ENCODE measurements at places on chromosomes 7 and 10.
A peak's percentile ranks its signal among the peaks of the same experiment; 100 is the strongest.

DNA sequence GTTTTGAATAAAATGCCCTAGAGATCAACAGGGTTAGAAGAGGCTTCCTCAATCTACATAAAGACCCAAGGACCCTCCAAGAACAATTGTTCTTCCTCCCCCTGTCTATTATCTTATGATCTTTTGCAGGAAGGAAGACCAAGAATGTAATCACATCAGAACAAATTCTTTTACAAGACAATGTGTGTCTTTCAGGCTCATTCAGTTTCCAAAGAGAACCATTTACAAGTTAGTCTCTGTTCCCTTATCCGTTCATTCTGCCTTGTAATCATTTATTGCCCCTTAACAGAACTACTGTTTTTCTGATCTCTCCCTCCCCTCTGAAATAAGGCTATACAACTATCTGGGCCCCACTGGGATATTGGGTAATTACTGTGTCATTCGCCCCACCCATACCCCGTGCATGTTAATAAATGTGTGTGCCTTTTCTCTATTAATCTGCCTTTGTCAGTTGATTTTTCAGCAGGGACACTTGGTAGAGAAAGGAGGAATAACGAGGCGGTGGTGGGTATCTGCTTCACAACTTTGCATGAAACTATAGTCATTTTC, 5.7 kb upstream of the MKRN1 start:
- no peak for DNase-seq

DNA sequence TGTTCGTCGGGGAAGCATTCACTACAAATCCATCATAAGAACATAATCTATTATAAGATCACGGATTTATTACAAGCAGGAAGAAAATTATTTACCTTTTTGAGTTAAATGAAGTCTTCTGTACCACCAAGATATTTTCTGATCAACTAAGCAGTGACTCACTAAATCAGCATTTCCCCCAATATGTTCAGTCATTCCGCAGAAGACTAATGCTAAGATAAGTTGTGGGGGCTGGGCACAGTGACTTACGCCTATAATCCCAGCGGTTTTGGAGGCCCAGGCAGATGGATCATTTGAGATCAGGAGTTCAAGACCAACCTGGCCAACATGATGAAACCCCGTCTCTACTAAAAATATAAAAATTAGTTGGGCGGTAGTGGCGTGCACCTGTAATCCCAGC, 144.2 kb upstream of the EGR2 start:
- DNase-seq, result no peak

GRCh38 chr10:71952745-71953144, 11.4 kb upstream of the CHST3 start:
- DNase-seq, result no peak

GRCh38 chr10:110533149-110533548, 34.3 kb upstream of the SMC3 start:
- no peak for DNase-seq

DNA sequence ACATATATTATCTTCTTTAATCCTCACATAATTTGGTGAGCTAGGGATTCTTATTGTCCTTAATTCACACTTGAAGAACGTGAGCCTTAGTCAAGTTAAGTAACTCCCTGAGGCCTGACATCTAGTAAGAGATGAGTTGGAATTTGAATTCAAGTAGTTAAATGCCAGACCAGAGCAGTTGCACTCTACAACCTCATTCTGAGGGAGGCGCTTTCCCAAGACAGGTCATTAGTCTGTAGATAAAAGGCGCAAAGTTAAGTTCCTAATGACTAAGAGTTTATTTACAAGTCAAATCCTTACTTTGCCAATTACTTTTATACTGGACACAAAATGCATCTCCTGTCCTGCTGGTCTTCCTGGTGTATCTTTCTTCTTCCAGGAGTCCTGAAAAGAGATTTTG, 3.6 kb upstream of the EXOC6 start:
- no peak for DNase-seq

- DNase-seq, result no peak
Measured at GRCh38 chr10:72511459-72511858, 114.4 kb downstream of the MICU1 start.

- DNase-seq, result no peak
Measured at GRCh38 chr7:155864271-155864985, 52.2 kb upstream of the SHH start.

DNA sequence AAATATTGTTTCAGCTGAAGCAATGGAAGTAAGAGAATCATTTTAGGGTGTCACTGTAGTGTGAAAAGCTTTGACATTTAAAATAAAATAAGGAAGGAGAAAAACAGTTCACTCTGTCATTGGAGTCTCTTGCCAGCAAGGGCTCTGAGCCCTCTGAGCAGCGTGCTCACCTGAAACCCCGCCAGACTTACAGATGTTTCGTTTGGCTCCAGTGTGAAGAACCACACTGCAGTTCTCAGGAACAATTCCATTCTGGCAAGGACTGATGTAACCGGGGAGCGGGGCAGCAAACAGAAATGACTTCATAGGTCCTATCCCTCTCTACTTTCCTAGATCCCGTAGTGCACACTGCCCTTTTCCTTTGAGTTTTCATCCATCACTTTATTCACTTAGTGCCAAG, 164.3 kb downstream of the CELF2 start:
- DNase-seq, result peak; percentile 62

DNA sequence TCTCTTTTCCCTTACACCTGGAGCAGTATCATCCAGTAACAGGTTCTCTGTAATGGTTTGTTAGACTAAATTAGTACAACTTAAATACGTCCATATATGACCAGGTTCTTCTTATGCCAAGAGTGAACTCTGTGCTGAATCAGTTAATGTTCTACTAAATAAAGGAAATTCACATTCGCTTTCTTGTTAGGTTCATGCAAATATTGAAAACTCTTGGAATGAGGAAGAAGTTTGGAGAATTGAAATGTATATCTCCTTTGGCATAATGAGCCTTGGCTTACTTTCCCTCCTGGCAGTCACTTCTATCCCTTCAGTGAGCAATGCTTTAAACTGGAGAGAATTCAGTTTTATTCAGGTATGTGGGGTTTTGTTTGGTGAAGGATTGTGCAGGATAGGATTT, 15.3 kb upstream of the CFAP69 start:
- DNase-seq, result no peak

DNA sequence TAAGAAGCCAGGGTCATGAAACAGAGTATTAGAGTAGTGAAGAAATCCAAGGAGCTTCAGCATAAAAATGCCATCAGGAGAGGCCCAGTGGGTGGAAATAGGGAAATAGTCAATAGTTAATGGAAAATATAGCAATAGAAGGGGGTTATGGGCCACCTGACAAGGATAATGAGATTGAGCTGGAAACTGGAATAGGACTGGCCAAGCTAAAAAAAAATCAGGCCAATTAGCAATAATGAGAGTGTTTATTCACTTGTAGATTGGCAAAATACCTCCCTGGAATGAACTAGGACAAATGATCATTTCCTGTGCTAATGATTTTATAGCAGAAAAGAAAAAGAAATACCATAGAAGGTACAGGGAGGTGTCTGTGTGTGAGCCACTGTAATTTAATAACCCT, 97.9 kb downstream of the PLCE1 start:
- no peak for DNase-seq

GRCh38 chr7:30771174-30771879, at the start of gene MINDY4:
MINDY4 (plus strand) TSS chr7:30771417; CDS start chr7:30771494, 77 bp downstream.
- peak; percentile 89 for DNase-seq

- no peak for DNase-seq
Measured at GRCh38 chr10:130742941-130743675, 568.4 kb downstream of the TCERG1L start.

DNA sequence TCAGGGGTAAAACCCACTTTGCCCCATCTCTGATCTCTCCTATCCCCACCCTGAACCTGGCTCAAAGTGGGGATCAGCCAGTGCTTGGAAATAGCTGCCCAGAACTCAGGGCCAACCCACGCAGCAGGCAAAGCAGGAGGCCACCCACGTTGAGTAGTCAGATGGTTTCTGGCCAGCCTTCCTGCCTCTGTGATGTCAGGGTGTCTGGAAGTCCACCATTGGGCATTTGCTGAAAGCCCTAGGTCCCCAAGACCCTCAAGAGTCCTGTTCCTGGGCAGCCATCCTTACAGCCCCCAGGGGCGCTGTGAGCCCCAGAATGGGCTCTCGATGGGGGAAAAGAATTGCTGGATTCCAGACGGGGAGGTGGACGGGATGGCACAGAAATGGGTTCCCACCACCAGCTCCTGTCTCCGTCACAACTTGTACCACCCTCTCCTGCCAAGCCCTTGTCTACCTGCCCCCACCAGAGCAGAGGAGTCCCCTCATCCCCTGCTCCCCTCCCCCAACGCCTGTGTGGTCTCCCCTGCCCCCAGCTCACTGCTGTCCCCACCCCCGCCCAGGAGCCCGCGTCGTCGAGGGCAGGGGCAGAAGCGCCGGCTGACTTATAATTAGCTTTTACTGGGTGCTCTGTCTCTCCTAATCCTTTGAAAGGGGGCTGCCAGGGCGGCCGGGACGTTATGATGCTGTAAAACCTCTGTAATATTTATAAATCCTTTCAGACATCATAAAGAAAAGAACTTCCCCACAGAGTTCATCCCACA, 3.9 kb downstream of the MYL10 start:
- no peak for DNase-seq

Data from heart left ventricle (tissue), 16 donors.